ENCODE measurements at places on chromosomes 5 and 9. TPM values are rescaled to one million over a fixed set of nuclear protein-coding genes. Genes with fewer than 3 reads are reported as not detected.

Gene PCDHGC4
- 2.5 TPM for total RNA-seq

Gene MYOT
- total RNA-seq: not detected

Gene PCDHB13
- total RNA-seq: 3.0 TPM

Gene FAXDC2
- total RNA-seq: 7.8 TPM

Gene TRIM7
- 5.3 TPM for total RNA-seq

Gene MYMK
- not detected for total RNA-seq

Gene SYK
- 2.8 TPM for total RNA-seq

Gene RAPGEF6
- 12.5 TPM for total RNA-seq

Gene HK3
- total RNA-seq: not detected

Gene NKD2
- total RNA-seq: 2.2 TPM

Gene GRIA1
- not detected for total RNA-seq

Gene IFNA13
- not detected for total RNA-seq

Gene TTC23L
- total RNA-seq: 0.41 TPM

Gene CACNA1B
- 0.41 TPM for total RNA-seq

Gene KIF27
- total RNA-seq: 4.1 TPM

Gene FAM221B
- total RNA-seq: not detected

Gene IFNB1
- total RNA-seq: not detected

Gene IFNA4
- not detected for total RNA-seq

Gene SPINK13
- total RNA-seq: not detected

Gene BHMT
- not detected for total RNA-seq

Gene SPATA31E1
- not detected for total RNA-seq

Gene SMIM33
- total RNA-seq: not detected
